GM03348 (cell line): ENCODE measurements at places on chromosomes 5 and 9.

DNA sequence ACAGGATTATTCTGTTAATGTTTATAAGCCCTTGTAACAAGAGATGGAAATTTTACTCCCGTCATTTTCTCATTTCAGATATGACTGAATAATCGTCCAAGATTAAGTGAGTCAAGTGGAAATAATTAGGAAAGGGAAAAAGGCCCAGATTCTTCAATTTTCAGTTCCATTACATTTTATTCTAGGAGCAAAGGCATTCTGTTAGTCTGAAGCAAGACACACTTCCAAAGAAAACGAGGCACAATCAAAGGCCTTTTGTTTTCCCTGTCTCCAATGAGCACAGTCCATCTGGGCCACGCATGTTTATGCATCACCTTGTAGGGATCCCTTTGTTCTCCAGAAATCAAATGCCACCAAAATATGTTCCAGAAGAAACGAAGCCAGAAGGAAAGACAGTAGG is 382.9 kb upstream of the RFX3 start:
- DNase-seq = peak; percentile 5

GRCh38 chr5:157607371-157608161 is 32.0 kb upstream of the ADAM19 start:
- DNase-seq = peak; percentile 11

GRCh38 chr5:116380621-116381020 is 194.0 kb downstream of the SEMA6A start:
- DNase-seq = no peak

DNA sequence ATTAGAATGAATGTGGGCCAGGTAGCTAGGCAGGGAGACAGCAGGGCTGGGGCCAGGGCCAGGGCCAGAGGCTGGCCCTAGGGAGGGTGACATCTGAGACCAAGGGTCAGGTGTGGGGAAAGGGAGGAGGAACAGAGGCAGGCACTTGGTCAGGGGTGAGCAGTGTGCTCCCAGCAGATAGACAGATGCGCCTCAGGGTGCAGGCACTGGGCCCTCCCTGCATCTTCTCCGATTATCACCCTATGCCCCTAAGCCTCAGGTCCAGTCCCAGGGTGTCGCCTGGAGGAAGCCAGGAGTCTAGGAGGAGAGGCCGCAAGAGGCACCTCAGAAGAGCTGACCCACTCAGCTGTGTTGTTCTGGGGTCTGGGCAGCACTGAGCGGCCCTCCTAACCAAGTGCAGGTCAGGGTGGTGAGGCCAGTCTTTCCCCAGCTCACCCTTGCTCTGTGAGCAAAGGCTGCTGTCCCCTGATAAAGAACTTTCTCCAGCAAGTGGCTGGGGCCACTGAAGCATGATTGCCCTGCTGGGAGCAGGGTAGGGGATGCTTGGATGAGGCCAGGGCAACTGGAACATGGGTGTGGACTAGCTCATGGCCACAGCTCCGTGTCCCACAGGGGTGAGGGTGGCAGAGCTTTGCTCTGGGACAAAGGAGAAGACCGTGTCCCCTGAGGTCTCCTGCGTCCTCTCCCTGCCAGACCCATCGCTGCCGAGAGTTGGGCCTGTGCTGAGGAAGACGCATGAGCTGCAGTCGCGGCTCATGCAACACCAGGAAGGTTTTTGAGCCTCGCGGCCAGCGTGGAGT is 2.1 kb upstream of the RASGEF1C start:
- DNase-seq = no peak

GRCh38 chr5:151196556-151197290 is 27.2 kb downstream of the CCDC69 start:
- DNase-seq = no peak

GRCh38 chr5:33317271-33317670 is 123.5 kb upstream of the TARS1 start:
- DNase-seq = no peak

GRCh38 chr5:74017786-74018211 is 391.8 kb downstream of the ARHGEF28 start:
- DNase-seq = peak; percentile 57

DNA sequence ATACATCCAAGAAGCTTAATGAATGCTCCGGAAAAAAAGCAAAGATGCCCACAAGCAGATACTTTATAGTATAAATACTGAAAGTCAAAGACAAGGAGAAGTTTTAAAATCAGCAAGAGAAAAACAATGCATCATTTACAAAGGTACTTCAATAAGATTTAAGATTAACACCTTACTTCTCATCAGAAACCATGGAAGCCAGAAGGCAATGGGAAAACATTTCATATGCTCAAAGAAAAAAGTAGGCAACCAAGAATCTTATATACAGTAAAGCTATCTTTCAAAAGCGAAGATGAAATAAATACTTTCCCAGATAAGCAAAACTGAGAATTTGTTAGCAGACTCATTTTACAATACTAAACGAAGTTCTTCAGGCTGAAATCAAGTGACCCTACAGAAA is 51.1 kb downstream of the ABHD17B start:
- DNase-seq = no peak

GRCh38 chr9:93020771-93021670 is 37.5 kb upstream of the SUSD3 start:
- no peak for DNase-seq

- peak; percentile 94 for DNase-seq
Measured at GRCh38 chr9:127897193-127897692, 2.2 kb downstream of the ST6GALNAC6 start.

- no peak for DNase-seq
Measured at GRCh38 chr5:159317849-159318248, 12.4 kb downstream of the IL12B start.

GRCh38 chr5:43152946-43153345 is 32.2 kb downstream of the ZNF131 start:
- peak; percentile 80 for DNase-seq

DNA sequence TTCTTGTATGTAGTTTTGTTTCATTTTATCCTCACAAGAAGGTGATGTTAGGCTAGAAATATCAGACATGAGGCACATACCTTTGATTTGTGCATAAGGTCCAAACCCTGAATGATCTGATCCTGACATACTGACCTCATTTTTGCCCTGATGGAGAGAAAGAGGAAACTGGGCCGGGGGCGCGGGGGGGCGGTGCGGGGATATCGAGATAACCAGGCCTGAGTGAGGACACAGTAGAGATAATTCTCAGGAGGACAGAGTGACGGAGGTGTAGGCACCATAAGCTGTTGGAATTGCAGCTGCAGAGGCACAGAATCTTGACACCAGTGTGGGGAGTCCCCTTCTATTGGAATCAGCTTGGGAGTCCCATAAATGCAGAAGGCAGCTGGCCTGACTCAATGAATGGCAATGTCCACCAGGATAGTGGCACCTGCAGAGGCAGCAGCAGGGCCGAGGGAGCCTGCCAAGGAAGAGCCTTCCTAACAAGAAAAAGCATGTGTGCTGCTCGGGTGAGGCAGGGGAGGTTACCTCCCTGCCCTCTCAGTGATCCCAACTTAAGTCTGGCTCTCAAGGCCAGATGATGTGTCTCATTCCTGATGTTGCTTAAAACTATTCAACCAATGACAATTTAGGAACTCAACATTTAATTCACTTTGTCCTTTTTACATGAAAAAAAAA is 234.3 kb upstream of the MSX2 start:
- no peak for DNase-seq

DNA sequence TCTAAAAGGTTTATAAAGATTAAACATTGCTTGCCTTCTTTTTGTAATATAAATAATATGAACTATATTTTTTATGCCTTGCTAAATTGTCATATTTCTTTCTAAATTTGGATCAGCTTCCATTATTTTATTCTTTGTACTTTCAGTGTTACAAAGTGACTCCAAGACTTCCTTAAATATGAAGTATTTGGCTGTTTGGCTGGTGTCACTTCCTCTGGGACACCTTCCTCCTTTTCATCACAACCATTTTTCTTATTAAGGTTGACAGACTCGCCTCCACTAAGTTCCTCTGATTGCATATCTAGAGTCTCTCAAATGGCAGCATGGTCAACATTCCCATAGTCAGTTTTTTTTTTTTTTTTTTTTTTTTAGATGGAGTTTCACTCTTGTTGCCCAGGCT is 73.8 kb upstream of the SLC1A1 start:
- DNase-seq = no peak

DNA sequence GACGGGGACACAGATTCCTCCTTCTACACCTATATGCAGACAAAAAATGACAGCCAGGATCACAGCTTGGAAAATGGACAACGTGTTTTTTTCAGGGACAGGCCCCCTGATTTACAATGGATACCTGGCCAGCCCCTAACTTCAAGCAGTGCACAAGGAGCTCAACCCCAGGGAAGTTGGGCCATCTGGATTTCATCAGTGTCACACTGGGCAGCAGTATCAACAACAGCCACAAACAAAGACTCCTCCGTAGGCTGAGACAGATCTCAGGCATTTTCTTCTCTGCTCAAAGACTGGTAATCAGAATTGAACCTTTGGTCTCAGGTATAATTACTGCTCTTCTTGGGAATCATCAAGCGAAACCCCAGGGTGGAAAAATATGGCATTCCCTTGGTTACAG is 374.0 kb downstream of the ZNF608 start:
- DNase-seq = no peak

DNA sequence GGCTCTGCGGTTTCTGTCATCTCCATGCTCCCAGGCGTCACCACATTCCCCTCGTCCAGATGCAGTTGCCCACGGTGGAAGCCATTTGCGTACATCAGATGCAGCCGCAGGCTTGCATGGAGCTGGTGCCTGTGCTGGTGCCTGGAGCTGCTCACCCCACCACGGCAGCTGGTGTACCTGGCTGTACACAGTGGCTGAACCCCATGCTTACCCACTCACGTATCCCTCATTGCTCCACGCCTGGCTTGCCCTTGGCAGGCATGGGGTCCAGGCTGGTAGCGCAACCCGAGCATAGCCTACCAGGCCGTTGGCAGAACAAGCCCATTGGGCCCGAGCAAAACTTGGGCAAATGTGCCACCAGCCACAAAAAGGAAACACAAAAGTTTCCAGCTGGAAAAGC is 159.5 kb downstream of the GHR start:
- no peak for DNase-seq

DNA sequence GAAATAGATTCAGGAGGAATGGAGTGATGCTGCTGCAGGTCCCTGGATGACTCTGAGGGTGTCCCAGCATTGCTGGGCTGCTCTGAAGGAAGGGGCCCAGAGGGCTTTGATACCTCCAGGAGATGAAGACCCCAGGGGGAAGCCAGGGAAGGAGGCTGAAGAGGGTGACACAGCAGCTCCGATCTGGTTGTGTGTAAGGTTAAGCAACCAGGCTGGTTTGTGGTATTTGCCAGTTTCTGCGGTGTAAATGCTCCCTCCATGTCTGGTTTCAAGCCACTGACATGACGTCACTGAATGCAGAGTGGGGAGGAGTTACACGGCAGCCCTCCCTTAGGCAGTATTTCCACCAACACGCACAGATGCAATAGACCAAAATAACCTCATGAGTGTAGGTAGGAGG is 40.0 kb upstream of the ORM1 start:
- peak; percentile 68 for DNase-seq

DNA sequence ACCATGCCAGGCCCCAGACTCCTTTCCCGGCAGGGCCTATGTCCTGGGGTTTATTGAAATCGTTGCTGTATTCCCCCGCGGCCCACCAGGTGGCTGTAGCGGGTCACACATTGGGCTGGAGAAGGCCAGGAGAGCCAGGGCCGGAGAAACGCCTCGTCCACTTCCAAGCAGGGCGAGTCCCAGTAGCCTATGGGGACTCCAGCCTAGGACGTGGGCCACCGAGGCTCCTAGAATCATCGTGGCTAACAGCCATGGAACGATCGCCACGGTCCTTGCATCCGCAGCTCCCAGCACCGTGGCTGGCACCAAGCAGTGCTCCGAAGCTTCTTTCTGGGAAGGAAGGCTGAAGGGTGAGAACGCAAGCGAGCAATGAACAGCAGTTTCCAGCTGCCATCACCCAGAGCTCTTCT is 87.7 kb downstream of the ENTREP1 start:
- DNase-seq = peak; percentile 92
